ENCODE measurements at places on chromosomes 12 and 14.

- no peak for DNase-seq
Measured at GRCh38 chr12:62879691-62880090, 55.3 kb downstream of the PPM1H start.

GRCh38 chr12:41140117-41140516 is 48.0 kb upstream of the PDZRN4 start:
- no peak for DNase-seq

GRCh38 chr12:93757792-93758694 is 80.9 kb downstream of the CRADD start:
- DNase-seq: no peak

GRCh38 chr14:63249092-63249491 is 44.8 kb downstream of the RHOJ start:
- DNase-seq: no peak

GRCh38 chr12:106094304-106094703 is 44.5 kb downstream of the NUAK1 start:
- DNase-seq: no peak

- DNase-seq: no peak
Measured at GRCh38 chr14:54577977-54578376, 11.0 kb downstream of the SAMD4A start.

DNA sequence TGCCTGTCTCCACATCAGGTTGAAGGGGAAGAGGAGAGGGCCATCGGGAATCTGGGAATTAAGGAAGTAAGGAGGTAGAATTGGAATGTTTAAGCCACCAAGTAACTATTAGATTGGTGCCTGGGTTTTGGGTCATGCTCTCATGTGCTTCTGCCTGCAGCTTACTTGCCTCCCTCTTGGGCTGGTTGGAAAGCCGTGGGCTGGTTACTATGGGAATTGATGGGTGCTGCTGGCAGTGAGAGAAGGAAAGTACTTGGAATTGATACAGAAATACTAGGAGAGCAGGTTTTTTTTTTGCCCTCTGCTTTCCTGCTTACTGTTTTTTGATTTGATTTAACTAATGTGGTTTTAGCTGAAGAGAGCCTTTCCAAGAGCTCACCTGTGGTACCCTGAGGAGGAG is 493.5 kb upstream of the RGS6 start:
- DNase-seq: no peak

GRCh38 chr12:115137812-115138521 is 454.0 kb upstream of the TBX3 start:
- no peak for DNase-seq

DNA sequence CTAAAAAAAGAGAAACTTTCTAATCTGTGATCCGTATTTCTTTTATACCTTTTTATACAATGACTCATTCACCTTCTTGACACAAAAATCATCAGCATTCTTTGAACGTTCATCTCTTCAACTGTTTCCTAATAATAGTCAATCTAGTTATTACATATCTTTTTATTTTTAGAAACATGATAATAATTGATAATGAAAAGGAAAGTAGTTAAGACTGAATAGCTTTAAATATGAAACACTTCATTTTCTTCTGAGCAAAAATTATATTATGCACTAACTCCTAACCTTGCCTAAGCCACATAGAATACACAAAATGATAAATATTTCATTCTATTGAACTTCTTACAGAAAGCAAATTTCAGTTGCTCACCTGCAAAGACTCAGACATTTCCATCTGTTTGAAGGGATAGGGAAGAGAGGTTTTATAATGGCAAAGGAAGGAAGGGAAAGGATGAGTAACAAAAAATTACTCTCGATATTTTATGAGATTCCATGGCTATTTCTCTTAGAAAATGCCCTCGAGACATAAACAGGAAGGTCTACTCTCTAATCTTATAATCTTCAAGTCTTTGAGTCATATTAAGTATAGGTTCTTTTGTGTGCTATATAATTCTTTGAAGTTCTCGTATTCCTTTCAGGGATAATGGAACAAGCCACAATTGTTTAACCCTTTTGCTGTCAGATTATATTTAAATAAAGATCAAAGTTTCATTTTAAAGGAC is 7.5 kb upstream of the KLHL42 start:
- no peak for DNase-seq

DNA sequence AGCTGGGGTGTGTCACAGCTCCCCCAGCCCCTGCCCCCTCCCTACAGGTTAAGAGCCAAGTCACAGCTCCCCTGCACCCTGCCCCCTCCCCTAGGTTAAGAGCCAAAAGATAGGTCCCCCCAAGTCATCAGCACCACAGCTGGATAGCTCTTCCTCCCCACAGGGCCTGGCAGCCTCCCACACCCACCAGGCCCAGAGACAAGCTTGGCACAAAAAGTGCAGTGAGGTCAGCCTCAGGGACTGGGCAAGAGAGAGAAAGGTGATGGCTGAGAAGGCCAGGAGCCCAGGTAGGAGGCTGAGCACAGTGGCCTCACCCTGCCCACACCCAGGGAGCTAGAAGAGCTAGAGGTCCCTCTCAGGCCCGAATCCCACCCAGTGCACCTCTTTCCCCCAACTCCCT is 8.7 kb downstream of the ITGA7 start:
- no peak for DNase-seq

- DNase-seq: no peak
Measured at GRCh38 chr12:78403136-78403535, 461.4 kb upstream of the SYT1 start.

DNA sequence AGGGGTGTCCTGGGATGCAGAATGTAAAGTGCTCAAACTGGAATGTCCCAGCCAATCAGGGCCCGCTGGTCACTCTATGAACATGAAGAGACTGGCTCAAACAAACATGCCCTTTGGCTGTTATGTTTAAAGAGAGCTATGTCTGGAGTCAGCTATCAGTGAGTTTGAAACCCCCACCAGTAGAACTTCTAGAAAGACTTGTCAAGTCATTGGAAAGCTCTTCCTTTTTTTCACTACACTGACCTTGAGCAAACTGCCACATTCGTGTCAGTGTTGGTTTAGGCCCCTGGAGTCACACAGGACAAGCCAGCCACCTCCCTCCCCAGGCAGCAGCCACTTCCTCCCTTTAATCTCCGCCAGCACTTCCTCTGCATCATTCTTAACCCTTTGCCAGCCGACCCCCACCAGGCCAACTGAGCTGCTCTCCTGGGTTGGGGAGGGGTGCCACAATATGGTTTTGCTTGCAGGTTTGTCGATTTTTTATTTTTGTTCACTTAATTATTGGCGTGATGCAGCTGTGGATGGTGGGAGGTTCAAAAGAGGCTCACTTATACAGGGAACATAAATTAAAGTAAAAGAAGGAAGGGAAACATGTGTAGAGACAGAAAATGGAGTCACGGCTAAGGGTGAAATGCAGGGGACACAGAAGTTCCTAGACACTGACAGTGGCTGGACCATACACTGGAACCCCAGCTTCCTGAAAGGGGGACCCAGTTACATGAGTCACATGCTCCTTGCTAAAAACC is 25.3 kb downstream of the CMKLR1 start:
- DNase-seq: no peak

- no peak for DNase-seq
Measured at GRCh38 chr12:121783766-121784165, 9.7 kb downstream of the RHOF start.

DNA sequence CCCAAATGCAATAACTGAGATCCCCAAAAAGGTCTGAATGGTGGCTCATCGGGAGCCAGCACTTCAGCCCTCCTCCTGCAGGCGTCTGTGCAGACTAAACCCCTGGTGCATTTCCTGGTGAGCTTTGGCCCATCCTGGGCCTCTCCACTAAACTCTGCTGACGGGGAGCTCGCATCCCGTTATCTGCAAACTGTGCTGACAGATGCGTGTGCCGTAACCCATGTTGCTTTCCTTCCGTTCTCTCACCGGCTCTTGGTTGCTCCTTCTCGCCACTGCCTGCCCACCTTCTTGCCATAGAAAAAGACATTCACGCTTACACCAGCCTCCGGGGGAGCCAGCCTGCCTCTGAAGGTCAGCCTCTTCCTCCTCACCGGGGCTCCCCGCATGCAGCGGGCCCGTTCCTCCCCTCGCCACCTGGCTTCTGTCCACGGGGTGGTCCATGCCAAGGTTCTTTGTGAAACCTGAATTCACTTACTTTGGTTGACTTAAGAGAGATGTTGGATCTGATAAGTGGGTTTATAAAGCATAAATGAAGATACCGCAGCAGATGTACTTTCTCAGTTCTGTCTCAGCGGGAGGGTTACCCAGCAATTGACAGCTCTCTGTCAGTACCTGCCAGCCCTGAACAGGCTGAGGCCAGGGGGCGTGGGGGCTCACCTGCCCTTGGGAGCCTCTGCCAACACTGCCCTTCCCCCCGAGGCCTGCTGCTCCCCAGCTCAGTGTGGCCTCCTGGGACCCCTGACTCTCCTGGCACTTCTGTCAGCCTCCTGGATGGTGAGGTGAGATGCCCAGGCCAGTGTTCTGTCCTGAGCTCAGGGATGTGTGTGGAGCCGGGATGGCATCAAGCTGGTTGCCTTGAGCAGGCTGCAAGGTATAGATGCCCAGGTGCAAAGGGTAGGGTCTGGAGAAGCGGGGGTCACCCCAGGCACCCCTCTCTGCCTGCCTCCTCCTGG is 14.2 kb downstream of the ZFYVE21 start:
- DNase-seq: no peak

DNA sequence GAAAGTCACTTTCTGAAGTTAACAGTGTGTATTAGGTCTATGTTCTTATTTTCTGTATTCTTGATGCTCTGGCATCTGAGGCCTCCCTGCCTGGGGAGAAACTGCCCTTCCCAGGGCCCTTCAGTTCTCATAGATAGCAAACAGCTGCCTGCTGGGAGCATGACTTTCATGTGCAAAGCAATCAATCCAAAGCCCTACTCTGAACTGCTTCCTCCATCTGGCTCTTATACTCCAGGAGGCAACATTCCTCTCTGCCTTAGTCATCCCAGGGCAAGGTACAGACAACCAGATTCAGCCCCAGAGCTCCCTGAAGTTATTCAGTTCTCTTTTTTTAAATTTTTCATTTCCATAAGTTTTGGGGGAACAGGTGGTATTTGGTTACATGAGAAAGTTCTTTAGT is 41.7 kb upstream of the RIN3 start:
- peak; percentile 47 for DNase-seq

- DNase-seq: no peak
Measured at GRCh38 chr12:79635676-79636075, 55.1 kb downstream of the PAWR start.

DNA sequence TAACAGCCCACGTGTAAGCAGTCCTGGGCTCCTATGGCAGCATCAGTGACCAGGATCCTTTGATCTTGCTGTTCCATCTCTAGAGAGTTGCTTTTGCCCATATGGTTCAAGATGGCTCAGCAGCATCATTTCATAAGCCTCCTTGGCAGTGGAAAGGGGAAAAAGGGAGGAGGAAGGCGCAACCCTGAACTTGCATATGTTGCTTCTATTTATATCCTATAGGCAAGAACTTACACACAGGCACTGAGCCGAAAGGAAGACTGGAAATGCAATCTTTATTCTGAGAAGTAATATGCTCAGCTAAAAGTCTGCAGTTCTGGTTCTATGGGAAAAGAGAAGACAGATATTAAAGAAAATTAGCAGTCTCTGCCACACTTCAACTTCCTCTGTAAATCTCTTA is 167.7 kb upstream of the PLXNC1 start:
- no peak for DNase-seq

- DNase-seq: no peak
Measured at GRCh38 chr12:49283541-49284429, 11.2 kb upstream of the PRPH start.

GRCh38 chr12:116060764-116061163 is 216.7 kb downstream of the MED13L start:
- DNase-seq: no peak

DNA sequence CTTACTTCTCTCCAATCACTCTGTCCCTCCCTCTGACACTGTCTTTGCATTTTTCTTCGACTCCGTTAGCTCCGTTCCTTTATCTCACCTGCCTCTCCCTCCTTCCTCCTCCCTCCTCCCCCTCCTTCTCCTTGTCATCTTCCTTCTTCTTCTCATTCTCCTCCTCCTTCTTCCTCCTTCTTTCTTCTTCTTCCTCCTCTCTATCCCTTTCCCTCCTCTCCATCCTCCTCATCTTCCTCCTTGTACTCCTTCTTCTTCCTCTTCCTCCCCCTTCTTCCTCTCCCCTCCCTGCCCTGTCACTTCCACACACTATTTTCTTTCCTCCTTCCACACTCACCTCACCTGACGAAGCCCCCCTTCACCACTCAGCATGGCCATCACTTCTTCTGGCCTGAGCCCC is 53.0 kb downstream of the HSPB8 start:
- DNase-seq: no peak

GRCh38 chr14:38310420-38310995 is 54.6 kb upstream of the CLEC14A start:
- no peak for DNase-seq

DNA sequence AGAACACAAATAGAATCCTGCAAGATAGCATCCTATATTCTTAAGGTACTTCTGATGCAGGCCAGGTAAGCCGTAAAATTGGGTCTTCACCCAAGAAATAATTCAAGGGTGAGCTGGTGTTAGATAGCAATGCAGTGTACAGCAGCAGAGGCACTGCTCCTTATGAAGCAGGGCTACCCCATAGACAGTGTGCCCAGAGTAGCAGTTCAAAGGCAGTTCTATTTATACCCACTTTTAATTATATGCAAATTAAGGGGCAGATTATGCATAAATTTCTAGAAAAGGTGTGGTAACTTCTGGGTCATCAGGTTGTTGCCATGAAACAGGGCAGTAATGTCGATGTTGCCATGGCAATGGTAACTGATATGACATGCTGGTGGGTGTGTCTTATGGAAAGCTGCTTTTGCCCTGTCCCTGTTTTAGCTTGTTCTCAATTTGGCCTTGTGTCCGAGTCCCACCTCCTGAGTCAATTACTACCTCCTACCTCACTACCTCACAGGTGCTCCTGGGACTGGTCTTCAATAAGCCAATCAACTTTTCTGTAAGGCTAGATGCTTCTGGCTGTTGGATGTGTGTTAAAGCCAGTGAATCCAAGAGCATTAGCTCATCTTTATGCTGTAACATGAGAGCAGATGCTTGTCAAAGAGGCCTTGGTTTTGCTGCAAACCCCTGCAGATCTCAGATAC is 61.0 kb downstream of the PPM1A start:
- DNase-seq: no peak

DNA sequence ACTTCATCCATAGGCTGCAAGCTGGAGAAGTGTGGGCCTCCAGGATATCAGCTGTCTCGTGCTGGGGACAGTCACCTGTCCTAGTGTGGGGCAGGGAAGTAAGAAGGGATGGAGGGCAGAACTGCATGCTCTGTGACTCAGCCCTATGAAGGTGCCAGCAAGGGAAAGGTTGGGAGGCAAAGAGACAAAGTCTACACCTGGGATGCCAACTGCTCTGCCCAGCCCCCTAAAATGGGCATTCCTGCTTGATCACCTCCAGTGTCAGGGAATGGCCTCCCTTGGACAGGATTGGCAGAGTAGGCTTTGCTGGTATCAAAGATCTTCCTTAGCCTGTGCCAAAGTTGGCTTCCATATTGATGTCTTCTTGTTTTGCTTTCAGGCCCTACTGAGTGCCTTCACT is 335.0 kb downstream of the BCL11B start:
- DNase-seq: no peak

- no peak for DNase-seq
Measured at GRCh38 chr14:101225157-101226152, 321.9 kb upstream of the RTL1 start.

Data from AG04449 (cell line).